Activated CD4-positive, alpha-beta T cell treated with anti-CD3 and anti-CD28 coated beads for 4 hours (primary cell): ENCODE measurements at places on chromosomes 11 and 22.

DNA sequence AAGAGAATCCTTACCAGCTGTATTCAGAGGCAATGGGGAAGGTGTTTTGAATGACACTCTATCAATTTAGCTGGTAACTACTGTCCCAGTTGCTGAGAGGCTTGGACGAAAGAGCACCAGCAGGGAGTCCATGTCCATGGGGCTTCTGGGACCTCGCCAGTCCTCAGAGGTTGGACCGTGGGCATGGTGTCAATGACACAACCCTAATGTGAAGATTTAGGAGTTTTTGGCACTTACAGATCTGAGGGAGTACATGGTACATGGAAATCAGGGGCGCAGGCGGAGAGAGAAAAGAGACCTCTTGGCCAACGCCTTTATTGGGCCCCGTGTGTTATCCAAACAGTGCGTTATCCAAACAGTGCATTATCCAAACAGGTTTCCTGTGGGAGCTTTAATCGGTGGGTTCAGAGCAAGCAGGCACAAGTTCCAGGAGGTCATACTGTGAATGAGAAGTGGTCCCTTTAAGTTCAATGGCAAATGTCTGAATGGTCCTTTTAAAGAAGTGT is 169.1 kb upstream of the B3GAT1 start:
- DNase-seq, result no peak

GRCh38 chr11:35800970-35801953 is 138.7 kb downstream of the TRIM44 start:
- DNase-seq, result no peak

DNA sequence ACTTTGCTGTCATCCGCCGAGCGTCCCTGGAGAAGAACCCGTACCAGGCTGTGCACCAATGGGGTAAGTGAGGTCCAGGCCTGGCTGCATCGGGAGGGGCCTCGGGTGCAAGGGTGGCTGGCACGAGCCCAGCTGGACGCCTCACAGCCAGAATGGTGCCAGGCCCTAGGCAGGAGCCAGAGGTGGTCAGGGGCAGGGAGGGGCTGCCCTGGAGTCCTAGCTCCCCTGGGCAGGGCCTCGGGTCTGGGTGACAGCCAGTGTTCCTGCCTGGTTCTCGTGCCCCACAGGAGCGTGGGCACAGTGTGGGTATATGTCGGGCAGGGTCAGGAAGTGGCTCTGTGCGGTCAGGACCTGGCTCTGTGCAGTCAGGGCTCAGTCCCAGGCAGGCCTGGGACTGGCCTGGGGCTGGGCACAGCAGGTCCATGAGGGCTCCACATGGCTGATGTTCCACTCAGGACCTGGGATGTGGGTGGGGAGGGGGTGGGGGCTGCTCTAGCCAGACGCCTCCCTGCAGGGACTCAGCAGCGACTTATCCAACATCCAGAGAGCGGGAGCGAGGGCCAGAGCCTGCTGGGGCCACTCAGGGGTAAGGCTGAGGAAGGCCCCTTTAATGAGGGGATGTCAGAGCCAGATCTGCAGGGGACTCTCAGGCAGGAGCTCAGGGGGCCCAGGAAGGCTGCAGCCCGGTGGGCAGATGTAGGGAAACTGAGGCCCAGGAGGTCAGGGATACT is 1.2 kb downstream of the TSPAN32 start:
- no peak for DNase-seq

- no peak for DNase-seq
Observed at GRCh38 chr22:39209756-39210155, 35.0 kb downstream of the PDGFB start.

- no peak for DNase-seq
Observed at GRCh38 chr11:104650234-104650633, 248.0 kb downstream of the CASP12 start.

GRCh38 chr11:59574467-59574866 is 41.1 kb downstream of the OSBP start:
- no peak for DNase-seq

DNA sequence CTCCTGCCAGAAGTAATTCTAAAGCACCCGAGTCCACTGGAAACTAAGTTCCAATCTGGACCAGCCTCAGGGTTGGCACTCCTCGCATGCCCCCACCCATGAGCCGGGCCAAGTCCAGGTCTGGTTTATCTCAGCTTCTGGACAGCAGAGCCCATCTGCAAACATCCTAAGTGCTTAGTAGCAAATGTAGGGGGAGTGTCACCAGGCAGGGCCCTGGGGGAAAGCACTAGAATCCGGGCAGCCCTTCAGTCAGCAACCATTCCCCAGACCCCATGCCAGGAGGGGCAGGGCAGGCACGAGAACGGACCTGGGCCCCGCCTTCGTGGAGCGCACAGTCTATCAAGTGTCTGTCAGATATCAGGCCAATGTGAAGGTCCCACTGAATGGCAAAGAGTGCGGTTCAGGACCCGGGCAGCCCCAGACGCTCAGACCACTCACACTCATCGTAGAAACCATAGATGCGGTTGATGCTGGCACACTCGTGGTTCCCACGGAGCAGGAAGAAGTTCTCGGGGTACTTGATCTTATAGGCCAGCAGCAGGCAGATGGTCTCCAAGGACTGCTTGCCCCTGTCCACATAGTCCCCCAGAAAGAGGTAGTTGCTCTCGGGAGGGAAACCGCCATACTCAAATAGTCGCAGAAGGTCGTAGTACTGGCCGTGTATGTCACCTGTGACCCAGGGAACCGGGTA is 1.3 kb downstream of the PPP1CA start:
- DNase-seq, result no peak
